Keratinocyte (primary cell): ENCODE measurements at places on chromosomes 13 and 19. TPM values are rescaled to one million over a fixed set of nuclear protein-coding genes. Genes with fewer than 3 reads are reported as not detected.

The FUT6 gene
- polyA plus RNA-seq: not detected in 3 replicates

DNA sequence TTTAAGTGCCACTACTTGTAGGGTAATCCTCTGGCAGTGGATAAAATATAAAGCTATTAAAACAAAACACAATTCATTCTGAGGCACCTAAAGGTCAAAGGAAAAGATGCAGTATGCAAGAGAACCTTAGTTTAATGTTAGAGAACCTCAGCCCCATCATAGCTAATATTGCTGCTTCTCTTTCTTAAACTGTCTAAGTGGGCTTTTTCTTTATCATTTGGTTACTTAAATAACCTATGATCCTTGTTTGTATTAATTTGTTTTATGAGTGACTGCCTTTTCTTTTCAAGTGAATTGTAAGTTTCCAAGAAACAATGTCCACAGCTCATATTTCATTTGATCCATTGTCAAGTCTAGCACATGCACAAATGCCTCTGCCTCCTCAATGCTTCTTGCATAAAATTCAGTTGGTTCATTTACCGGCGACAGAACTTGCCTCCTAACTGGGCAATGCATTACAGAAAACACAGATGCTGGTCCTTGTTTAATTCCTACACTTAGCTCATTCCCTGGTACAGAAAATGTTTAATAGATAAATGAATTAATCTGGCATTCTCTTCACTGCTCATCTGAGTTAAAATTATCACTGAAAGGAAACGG lies 1049.8 kb downstream of the OLFM4 start:
- no peak for DNase-seq

DNA sequence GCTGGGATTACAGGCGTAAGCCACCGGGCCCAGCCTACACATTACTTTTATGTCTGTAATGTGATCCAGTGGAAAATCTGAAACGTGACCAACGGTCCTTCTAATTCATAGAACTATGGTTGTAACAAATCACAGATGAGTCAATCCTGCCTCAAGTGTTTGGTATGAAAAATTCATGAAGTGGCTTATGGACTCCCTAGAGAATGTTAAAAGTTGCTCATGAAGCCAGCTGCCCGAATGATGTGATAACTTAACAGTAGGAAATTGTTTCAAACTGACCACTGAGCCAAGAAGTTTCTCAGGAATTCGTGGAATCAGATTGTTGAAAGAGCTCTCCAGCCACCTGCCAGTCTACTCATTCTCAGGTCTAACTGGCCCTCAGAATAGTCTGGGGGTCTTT lies 59.4 kb upstream of the FARP1 start:
- DNase-seq: no peak

The PEPD gene
- polyA plus RNA-seq: 36.9 to 58.3 TPM (median 37.6 TPM) in 3 replicates

- no peak for DNase-seq
These were observed 456.1 kb downstream of the PCDH9 start for GRCh38 chr13:66774046-66774445.

The ZFP82 gene
- polyA plus RNA-seq: 1.9 to 3.2 TPM (median 2.6 TPM) in 3 replicates

GRCh38 chr19:46218160-46218559 lies 11.4 kb upstream of the IGFL1 start:
- no peak for DNase-seq

DNA sequence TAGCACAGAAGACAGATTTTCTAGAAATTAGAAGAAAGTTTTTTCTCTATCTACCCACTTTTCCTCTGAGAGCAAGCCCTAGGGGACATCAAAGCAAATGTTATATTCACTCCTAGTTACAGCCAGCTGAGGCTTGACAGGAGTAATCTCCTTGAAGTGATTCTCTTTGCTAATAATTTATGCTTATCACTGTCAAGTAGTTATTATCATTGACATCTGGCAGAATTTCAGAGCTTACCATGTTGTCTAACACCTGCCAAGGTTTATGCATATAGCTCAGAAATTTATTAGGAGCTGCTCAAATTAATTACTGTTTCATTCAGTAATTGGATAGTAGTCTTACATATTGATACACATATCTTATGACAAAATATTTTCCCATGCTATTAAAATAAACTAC lies 465.9 kb upstream of the ATXN8OS start:
- no peak for DNase-seq

DNA sequence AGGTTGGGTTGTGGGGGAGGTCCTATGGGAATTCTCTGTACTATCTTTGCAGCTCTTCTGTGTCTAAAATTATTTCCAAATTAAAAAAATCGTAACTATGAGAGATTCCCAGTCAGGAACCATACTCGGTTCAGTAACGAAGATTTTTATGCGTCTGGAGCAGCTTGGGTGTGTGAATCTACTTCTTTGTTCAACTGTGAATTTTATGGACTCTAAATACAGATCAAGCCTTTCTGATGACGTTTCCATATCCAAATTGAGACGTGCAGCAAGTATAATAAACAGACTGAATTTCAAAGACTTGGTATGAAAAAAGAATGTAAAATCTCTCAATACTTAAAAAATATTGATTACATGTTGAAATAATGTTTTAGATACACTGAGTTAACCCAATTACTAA lies 30.9 kb downstream of the MLLT1 start:
- DNase-seq: no peak

DNA sequence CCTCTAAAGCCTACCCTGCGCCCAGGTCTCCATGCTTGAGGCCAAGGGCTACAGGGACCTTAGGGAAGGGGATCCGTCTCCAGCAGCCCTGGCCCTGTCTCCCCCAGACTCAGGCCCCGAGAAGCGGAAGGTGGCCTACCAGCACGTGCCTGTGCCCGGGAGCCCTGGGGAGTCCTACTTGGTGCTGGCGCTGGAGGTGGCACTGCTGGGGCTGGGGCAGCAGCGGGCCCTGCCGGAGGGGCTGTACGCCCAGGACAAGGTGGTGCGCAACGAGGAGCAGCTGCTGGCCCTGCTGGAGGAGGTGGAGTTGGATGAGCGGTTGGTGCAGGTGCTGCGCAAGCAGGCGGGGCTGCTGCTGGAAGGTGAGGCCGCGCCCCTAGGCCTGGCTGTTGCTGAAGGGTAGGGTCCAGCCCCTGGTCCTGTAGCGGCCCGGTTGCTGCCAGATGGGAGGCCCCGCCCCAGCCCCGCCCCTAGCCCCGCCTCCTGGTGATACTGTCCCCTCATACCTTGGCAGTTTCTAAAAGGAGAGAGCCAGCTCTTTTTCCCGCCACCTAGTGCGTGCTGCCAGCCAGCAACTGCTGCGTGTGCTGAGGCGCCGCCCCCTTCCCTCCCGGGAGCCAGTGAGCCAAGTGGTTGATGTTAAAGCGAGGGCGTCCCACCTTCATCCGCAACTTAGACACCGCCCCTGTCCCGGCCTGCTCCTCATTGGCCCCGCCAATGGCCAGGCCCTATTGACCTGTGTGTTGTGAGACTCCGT lies 22.6 kb downstream of the ZSWIM4 start:
- no peak for DNase-seq

DNA sequence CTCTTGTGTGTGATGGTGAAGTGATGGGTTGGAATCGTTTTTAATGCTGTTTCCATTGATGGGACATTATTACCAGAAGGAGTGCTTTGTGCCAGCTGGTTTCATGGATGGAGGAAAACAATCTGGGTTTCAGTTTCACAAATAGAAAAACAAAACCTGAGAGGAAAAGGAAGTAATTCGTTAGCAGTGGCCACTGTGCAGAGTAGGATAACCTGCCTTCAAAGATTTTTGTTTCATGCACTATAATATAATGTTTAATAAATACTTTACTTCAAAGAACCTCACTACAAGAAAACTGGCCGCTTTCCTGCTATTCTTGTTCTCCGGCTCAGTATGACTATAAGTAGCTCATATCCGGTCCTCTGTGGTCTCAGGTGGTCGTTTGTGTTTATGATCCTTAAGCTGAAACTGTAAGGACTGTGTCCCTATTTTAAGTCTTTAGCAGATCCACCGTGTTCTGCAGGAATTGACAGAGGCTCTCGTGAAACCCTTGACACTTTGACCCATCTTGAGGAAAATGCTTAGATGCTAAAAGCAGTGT lies 104.7 kb downstream of the GGACT start:
- no peak for DNase-seq

The CERS1 gene
- polyA plus RNA-seq: 0.09 to 0.23 TPM (median 0.14 TPM) in 3 replicates

DNA sequence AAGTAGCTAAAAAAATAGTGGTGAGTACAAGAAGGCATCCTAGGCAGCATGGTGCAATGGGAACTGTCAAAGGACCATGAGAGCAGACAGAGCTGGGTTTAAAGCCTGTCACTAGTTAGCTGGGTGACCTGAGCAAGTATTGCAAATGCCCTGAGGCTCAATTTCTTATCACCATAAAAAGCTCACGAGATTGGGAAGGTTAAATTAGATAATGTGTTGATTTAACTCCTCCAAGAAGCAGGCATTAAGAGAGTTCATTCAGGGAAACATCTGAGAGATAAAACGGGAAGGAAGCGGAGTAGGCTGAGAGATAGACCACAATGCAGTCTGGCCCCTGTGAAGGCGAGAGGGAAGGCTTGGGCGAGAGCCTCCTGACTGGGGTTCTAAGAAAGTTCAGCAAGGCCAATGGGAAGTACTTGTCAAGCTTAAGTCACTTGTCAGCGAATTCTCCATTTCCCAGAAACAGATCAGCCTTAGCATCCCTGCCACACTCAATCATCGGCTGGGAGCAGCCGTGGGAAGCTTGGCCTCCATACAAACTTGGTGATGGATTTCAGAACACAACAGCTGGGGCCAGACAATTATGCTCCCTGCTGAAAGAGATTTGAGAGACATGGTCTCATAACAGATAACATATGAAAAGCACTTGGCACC lies 105.5 kb downstream of the POU4F1 start:
- DNase-seq: no peak

GRCh38 chr19:19460258-19460731 lies 54.8 kb downstream of the GATAD2A start:
- no peak for DNase-seq

The URAD gene
- not detected in 3 replicates for polyA plus RNA-seq

GRCh38 chr13:26590951-26591350 lies 33.5 kb downstream of the WASF3 start:
- DNase-seq: no peak

DNA sequence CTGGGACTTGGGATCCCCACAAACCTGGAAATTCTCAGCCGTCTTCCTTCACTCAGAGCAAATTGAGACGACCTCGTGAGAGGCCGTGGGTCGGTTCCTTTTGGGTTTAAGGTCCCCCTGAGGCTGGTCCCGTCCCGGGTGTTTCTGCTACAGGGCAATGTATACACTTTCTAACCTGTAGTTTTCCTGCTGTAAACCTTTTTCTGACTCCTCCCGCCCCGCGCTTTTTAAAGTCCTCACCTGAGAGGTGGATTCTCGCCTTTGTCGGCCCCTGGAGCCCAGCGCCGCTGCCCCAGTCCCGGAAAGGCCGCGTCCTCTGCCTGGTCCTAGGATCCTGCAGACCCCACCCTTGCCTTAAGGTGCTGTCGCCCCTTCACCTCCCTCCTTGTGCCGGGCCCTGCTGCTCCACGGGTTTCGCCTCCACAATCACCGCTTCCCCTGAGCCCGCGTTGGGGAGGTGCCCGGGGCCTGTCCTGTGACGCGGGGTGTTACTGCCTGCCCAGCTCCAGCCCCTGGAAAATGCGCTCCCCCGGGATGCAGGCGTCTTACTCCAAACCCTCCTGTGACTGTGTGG lies 391 bp downstream of the ZNF761 start:
- DNase-seq: no peak

DNA sequence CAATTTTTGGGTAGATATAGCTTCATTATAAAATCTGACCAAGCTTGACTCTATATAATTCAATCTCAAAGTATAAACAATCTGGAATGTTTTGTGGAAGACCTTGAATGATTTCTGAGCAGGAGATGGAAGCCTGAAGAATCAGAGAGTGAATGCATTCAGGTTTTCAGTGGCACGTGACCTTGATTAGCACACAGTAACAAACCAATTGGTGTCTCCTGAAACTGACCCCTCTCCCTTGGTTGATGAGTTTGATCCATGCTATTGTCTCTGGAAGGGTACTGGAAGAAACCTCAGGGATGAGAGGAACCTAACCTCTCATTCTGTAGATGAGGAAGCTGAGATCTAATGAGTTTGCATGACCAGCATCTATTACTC lies 39.6 kb downstream of the PCDH8 start:
- DNase-seq: no peak

DNA sequence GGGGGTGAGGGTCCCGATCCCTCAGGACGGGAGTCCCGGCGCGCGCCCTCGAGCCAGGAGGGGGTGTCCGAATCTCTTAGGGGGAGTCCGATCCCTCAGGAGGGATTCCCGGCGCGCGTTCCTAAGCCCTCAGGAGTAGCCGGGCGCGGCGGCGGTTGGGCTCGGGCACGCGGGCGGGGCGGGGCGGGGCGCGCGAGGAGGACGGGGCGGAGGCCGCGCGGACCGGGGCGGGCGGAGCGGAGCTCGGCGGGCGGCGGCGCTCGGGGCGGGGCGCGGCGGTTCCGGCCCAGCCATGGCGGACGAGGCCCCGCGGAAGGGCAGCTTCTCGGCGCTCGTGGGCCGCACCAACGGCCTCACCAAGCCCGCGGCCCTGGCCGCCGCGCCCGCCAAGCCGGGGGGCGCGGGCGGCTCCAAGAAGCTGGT lies at the start of gene CUL4A:
CUL4A (plus strand) TSS at position 278 of the 423 bp plus-strand sequence; CDS start at position 293, 15 bp downstream.
- no peak for DNase-seq

DNA sequence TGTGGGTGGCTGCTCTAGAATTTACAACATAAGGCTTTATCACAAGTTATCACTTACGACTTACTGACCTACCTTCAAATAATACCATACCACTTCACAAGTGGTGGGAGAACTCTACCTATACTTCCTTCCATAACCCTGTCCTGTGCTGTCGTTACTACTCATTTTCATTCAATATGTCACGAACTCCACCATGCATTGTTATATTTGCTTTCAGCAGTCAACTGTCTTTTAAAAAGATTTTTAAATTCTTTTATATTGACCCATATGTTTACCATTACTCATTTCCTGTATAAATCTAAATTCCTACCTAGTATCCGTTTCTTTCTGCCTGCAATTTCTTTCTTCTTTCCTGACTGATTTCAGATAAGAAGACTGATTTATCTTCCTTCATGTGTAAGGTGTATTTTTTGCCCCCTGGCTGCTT lies 200.0 kb downstream of the KLF12 start:
- DNase-seq: no peak

- DNase-seq: no peak
These were observed 425.5 kb downstream of the PCDH20 start for GRCh38 chr13:60990032-60990733.

DNA sequence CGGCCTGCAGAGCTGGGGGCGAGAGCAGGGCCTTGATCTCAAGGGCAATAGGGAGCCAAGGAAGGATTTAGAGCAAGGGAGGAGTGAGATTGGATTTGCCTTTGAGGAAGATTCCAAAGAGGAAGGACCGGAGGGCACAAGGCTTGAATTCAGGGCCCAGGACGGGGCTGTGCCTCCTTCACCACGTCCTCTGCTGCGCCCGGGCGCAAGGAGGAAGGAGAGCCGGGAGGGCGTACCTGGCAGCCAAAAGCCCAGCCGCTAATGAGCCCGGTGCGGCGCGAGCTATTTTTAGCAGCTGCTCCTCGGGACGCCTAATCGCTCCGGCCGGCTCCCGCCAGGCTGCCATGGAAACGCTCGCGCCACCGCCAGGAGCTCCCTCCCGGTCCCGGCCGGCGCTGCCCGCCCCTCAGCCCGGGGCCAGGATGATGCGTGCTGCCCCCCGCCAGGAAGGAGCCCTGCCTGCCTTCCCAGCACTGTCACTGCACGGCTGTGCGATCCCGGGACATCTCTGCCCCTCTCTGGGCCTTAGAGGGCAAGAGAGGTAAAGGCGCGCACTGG lies 31.3 kb downstream of the TINCR start:
- DNase-seq: no peak

The OR7C1 gene
- polyA plus RNA-seq: 0.03 to 0.09 TPM (median 0.06 TPM) in 3 replicates
